Urinary bladder (tissue), 4 donors: ENCODE measurements at places on chromosomes 1 and 21. TPM values are rescaled to one million over a fixed set of nuclear protein-coding genes. Genes with fewer than 3 reads are reported as not detected.

AMY1A gene
- total RNA-seq = not detected

KIRREL1 gene
- total RNA-seq = 48.6 TPM

MNDA gene
- 9.0 TPM for total RNA-seq

CFHR3 gene
- total RNA-seq = 0.48 TPM

TNFAIP8L2 gene
- total RNA-seq = 4.0 TPM

UBL4B gene
- total RNA-seq = not detected

DNA sequence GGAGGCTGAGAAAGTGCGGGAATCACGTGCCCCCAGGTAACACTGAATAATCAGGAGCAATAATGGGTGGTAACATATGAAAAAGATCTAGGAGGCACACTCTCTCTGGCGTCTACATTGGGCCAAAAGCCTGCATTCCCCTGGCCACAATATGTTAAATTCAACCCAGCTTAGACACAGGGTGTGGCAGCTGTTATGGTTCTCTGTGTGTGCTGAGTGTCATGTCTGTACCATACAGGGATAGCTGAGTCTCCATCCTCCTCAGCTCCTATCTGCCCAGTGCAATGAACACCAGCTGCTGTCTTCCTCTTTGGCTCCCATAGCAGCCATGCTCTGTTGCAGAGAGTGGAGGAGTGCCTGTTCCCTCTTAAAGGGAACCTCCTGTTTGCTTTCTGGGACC, 14.3 kb downstream of the S100A11 start:
- no peak for DNase-seq

DNA sequence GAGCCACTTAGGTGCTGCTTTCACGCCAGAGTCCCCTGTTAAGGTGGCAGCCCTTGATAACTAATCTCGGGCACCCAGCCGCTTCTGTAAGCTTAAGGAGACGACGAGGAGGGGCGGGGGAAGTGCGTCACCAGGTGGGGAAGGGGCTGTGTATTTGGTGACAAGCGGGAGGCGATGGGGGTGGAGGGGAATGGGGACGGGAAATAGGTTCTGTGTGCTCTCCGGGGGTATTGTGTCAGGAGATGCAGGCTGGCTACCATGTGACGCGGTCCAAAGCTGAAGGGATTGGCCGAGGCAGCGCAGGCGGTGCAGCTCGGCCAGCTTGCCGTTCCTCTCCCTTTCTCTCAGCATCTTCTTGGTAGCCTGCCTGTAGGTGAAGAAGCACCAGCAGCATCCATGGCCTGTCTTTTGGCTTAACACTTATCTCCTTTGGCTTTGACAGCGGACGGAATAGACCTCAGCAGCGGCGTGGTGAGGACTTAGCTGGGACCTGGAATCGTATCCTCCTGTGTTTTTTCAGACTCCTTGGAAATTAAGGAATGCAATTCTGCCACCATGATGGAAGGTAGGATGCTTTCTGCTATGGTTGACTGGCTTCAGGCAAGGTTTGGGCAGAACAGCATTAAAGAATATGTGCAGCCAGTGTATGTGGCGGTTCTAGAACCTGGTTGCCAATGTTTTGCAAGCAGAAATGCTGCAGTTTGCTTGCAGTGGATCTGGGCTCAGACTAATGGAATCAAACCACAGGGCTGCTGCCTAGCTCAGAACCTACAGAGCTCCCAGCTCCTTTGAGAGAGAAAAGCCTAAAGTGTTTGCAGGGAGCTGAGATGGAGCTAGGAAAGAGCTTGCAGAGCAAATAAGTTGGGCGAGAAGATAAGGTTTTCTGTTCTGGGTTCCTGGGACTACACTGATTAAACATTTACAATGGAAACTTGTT, at the start of gene SGIP1:
Gene SGIP1, plus strand, starts transcription at position 350 of the 937 bp plus-strand sequence. Its CDS starts 206 bp downstream, at position 556.
- DNase-seq = peak; percentile 45

DNA sequence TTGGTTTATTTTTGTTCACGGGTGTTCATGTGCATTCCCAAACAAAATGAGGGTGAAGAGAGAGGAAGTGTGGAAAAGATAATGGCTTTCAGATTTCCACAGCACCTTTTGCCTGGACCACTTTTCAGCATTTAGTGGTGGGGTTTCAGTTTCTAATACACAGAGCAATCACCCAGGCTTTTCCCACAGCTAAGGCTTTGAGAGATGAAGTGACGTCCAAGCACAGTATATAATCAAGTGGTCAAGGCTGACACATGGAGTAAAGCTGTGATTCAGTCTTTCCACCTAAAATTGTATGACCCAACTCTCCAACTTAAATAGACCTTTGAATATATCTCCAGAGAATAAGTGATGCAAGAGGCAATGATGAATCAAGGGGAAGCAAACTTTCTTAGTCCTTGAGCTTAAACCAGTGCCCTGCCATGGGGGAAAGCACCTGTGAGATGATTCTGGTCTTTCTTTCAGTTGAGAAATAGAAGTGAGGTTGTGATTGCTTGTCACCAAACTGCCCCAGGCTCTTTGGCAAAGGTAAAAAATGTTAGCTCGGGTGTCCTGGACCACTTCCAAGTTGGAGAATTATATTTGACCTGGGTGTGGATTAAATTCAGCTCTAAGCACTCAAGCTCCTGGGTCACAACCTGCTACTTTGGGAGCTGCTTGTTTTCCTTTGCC, 2.4 kb upstream of the PIK3R3 start:
- no peak for DNase-seq

- no peak for DNase-seq
These were observed 149.0 kb downstream of the IGSF21 start for GRCh38 chr1:18256282-18257235.

DNA sequence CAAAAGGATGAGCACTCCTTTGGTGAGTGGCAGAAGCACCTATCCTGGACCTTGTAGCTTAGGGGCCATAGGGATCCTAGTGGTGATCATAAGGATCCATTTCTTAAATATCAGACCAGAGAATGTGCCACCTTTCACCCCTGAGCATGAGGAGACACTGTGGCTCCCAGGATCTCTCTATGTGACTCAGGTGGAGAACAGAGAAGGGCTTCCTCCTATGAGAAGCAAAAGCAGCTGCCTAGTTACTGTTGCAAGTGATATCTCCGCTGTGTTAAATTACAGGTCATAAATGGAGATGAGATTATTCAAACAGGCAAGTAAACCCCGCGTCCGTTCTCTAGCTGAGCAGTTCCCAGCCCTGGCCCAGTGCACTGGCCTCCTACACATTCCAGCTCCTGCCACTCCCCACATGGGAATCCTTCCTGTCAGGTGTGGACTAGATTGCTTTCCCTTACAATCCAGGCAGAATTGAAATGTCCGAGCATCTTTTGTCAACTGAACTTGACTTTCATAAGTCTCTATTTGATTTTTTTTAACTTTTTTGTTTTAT, 26.3 kb downstream of the CLEC20A start:
- peak; percentile 20 for DNase-seq

- no peak for DNase-seq
These were observed 21.5 kb downstream of the DMRTB1 start for GRCh38 chr1:53480678-53481077.

DNA sequence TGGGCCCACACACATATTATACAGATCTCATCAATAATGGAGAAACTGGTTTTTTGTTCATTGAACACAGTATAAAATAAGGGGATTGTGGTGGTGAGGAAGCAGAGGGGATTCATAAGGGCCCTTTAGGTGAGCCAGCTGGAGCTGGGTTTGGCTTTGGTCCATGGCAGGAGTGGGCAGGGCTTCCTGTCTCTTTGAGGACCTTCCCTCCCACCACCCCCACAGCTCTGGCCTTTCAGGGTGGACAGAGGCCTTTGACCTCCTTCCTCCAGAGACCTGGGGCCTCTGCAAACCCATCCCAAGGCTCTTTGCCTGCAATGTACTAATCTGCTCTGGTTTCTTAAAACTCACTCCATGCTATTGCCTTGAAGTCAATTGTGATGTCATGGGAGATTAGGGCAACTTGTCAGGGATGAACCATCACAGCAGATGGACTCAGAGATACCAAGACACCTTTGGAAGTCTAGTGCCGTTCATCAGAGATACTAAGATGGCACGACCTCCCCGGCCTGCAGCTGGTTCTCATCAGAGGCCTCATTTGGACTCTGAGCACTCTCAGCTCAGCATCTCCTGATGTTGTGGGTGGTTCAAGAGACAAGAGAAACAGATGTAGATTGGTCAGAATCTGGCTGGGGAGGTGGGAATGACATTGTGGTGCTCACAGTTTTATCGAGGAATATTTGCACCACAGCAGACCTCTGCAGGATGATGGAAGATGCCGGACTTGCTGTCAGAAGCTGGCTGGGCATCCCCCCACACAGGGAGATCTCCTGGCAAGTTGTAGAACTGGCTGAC, 37.9 kb downstream of the LHX4 start:
- DNase-seq = no peak

DNA sequence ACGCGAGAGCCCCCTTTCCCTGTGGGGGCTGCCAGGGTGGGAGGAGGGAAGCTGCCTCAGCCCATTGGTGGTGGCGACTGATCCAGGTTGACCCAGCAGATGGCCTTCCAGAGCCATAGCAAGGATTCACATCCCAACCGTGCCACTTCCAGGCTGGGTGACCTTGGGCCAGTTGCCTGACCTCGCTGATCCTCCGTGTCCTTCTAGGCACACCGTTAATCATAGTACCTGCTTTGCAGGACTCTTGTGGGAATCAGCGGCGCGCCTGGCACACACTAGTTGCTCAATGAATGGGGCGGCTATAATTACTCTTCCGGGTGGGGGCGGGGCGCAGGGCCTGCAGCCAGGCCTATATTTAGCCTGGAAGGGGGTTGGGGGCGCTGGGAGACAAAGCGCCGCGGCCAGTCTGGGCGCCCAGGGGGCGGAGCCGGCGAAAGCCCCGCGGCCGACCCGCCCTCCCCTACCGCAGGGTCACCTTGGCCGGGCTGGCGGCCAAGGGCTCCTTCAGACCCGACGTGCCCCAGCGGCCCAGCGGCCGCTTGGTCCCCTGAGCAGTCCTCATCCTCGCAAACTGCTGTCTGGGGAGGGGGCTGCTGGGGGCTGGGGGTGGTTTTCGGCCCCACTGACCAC, 5.1 kb downstream of the HSPB7 start:
- DNase-seq = no peak

GRCh38 chr1:209134001-209134400, 449.5 kb upstream of the CAMK1G start:
- DNase-seq = no peak

DNA sequence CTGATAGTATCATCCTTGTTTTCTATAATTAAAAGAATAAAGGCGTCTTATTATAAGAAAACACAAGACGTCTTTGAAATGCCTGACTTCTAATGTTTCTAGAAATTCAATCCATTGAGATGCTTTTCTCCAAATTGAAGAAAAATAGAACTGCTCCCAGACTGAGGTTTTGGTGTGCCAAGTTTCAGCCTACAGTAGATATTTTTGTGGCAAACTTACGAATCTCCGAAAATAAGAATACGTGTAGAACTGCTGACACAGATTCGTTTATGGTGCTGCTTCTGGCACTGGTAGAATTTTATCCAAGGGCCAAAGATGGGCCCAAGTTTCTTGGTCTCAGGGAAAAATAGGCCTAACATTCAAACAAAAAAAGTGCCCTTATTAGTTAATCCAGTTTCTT, 554.5 kb upstream of the NR5A2 start:
- no peak for DNase-seq

GRCh38 chr1:178052650-178053461, 41.0 kb upstream of the RASAL2 start:
- DNase-seq = no peak

DNA sequence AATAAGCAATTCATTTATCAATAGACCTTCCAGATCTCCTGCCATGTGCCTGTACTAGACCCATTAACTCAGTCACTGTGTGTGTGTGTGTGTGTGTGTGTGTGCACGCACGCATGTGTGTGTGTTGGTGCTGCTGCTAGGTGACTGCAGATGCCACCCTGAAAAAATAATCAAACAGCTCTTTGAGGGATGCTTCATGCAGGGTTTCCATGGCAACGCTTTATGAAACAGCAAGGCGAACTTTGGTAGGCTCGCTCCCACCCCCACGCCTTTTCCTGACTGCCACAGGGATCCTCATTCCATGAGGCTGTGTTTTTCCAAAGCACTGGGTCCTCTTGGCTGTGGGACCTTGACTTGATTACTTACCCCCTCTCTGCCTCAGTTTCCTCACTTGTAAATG, 94.0 kb downstream of the HMGB4 start:
- DNase-seq = no peak

DNA sequence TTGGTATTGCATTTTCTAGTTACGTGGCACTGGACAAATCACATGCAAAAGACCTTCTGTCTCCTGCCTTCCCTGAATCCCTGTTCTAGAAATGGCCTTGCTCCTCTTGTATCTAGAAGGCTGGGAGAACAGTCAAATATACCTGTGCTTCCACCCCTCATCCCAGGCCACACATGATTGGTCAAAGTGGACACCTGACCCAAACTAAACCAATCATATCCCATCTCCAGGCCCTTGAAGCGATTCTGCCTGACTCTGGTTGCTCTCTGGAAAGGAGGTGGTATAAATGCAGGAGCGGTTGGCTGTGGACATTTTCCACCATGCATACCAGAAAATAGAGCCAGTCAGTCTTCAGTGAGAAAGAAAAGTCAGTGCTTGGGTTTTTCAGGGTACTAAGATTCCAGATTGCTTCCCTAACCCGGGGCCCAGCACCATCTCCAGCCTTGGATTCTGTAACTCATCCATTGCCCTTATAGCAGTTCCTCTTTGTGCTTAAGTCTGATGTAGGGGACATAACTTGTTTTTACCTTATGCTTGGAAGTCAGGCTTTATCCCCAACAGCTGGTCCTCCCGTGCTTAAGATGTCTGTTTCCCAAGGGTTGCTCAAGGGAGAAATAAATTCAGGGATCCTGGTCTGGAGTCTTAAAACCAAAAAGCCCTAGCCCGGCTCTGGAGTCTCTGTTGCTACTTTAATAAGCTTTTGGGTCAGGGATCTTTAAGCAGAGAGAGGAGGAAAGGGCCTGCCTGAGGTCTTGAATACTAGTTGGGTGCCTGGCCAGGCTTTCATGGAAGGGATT, 7.7 kb upstream of the PHC2 start:
- DNase-seq = no peak

DNA sequence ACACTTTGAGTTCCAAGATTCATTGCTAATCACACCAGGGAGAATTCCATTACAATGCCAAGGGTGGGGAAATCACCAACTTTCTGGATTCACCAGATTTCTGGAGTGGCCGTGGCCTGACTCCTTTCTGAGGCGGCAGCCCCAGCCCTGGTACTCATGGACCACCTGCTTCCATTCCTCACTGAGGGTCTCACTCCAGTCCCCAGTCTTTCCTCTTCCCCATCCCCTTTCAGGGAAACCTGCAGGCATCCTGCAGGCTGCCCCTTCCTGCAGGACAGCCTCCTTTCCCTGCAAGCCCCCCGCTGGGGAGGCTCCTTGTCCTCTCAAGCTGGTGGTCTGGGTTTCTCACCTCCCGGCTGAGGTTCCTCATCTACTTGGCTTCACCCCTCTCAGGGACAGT, 12.7 kb upstream of the CDK18 start:
- no peak for DNase-seq

DNA sequence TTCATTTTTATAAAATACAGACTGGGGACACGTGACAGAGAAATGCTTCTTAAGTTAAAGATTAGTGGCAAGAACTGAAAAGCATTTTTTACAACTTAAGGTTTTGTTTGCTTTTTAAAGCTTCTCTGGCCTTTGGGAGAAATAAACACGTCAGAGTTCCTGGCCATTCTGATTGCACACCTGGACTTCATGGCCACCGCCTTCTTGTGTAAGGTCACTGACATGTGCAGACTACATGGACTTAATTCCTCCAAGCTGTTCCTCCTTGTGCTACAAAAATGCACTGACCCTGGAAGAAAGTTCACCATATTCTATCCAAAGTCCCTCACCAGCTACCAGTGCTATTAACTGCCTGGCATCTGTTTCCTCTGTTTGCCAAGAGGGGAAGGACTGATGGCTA, 56.1 kb downstream of the GADD45A start:
- DNase-seq = no peak
